ENCODE measurements at places on chromosomes 4 and X.

GRCh38 chr4:172045981-172046380 lies 232.8 kb downstream of the GALNTL6 start:
- no peak for DNase-seq

DNA sequence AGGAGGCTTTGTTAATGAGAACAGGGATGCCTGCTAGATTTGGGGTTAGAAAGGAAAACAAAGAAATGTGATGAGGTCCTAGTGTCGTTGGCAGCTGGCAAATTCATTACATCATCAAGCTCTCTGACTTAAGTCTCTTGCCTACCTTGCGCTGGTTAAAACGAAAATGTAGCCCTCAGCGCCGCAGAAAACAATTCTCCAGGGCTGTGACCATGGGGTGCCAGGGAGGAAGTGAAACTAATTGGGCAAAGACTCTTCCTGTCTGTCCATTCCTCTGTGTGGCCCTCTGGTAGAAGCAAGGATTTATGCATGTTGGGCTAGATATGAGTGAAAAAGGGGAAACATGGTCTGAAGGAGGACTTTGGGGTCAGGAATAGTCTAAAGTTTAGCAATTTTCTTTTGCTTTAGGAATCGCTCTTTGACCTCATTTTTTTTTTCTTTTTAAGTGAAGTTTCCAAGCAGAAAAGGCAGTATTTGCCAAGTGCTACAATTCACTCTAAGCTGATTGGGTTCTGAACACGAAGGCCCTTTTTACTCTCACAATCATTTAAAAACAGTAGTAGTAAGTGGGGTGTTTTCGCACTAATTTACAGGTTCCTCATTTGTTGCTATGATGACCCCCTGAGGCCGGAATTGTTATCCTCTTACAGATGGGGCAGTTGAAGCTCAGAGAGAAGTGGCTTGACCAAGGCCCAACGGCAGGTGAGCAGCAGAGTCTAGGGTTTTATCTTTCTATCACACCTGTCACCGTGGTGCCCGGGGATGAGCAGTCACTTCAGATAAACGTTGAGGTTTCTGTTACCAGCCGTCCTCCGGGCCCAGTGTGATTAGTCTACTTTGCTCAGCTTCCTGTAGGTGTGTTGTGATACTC lies 27.3 kb upstream of the CHRNA9 start:
- no peak for DNase-seq

GRCh38 chrX:52422884-52423283 lies 54.1 kb downstream of the XAGE2 start:
- DNase-seq = peak; percentile 6

- no peak for DNase-seq
Measured at GRCh38 chr4:13601048-13601447, 26.5 kb downstream of the BOD1L1 start.

DNA sequence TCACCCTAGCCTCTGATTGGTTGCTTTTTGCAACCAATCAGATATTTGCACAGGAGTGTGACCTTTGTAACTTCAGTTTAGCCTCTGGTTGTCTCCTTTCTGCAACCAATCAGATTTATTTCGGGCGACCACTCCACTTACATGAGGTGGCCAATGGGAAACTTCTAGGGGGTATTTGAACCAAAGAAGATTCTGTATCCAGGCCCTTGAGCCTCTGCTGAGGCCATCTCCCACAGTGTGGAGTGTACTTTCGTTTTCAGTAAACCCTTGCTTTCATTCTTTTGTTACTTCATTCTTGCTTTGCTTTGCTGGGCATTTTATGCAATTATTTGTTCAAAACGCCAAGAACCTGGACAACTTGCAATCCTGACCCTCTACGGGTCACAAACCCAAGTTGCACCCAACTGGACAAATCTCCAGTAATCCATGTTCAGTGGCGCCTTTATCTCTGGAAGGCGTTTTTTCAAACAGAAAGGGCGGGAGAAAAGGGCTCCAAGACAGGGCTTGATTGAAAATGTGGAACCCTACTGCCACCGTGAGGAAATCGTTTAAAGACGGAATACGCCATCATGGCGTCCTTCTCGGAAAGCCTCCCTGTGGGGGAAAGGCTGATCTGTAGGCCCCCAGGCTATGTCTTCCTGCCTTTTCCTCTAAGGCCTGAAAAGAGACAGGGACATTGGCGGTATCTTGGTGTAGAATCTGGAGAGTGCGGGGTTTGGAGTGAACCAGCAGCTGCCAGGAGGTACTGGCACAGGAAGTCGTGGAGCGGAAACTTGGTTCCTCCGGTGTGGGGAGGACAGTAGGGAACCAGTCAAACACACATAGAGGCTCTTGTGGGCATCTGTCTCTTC lies 184.6 kb downstream of the OR13H1 start:
- peak; percentile 83 for DNase-seq

DNA sequence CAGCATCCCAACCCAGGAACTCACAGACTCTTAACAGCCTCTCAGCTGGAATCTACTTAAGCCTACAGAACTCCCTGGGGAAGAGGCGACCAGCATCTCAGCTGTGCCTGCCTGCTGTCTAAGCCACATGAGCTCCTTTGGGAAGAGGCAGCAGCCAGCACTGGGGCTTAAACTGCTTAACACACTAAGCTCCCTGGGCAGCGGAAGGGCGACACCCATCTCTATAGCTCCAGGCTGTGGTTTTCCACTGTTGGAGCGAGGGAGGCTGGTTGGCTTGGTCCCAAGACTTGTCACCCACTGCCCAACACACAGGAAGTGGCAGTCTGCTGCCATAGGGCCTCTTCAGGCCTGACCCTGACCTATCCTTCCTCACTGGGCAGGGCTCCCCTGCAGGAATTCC lies 1544.1 kb upstream of the ADGRL3 start:
- DNase-seq = peak; percentile 1

GRCh38 chrX:112654871-112655270 lies 24.9 kb downstream of the LHFPL1 start:
- DNase-seq = peak; percentile 65

GRCh38 chr4:61817071-61817470 lies 616.9 kb downstream of the ADGRL3 start:
- DNase-seq = no peak

Data from kidney tubule cell (primary cell).